ENCODE measurements at places on chromosomes 1 and 21. TPM values are rescaled to one million over a fixed set of nuclear protein-coding genes. Genes with fewer than 3 reads are reported as not detected.

DNA sequence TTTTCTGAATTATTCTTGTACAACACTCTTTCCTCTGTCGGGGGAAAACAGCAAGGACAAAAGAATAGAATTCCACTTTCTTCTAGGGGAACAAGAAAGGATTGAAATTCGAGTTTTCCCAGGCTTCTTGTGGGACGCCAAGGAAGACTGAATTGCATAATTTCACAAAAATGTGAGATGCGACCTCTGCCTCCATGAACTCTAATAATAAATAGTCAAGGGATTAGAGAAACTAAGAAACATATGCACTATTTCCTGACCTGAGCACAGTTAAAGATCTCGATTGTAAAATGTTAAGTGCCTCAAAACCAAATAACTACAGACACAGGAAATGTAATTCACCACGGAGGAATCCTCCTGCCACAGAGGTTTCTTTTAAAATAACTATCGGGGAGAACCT lies 117.3 kb upstream of the MARK1 start:
- DNase-seq, result no peak
- H3K36me3 ChIP-seq, result no peaks in the 10 kb centered on the region
- H3K27me3 ChIP-seq, result no peaks in the 10 kb centered on the region

GRCh38 chr1:200260597-200261335 lies 149.1 kb downstream of the ZNF281 start:
- no peaks in the 10 kb centered on the region for H3K36me3 ChIP-seq
- no peak for DNase-seq
- no peak overlapping the region for H3K4me3 ChIP-seq
- peaks cover 7% of the 10 kb centered on the region for H3K4me1 ChIP-seq
- no peaks in the 10 kb centered on the region for H3K27me3 ChIP-seq

DNA sequence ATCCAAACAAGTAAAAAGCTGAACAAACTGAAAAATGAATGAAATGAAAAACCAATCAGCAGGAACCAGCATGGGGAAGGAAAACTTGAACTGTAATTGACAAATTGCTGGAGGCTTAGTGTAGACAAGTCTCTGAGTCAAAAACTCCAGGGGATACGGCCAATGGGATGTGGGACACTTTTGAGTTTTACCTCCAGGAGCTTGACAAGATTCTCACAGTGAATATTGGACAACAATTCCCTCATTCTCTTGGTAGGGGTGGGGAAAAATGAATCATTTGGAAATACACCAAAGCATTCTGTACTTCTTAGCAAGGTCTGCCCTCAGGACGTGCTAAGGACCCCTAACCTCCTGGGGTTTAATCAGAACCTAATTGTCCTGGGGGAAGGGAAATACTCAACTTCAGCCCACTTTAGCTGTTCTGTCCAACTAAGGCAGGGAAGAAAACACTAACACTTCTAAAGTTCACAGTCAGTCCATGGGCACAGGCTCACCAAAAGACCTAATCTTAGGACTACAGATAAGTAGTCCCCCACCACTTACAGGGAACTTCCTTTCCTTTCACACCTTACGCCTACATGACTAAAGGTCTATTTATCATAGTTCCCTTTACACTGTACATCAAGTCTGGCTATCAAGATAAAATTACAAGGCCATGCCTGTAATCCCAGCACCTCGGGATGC lies 60.7 kb upstream of the CDC42BPA start:
- H3K27ac ChIP-seq, result no peak overlapping the region
- H3K36me3 ChIP-seq, result no peaks in the 10 kb centered on the region
- no peak for DNase-seq

- H3K4me1 ChIP-seq, result peaks cover 24% of the 10 kb centered on the region
- H3K4me3 ChIP-seq, result no peak overlapping the region
- no peaks in the 10 kb centered on the region for H3K36me3 ChIP-seq
- no peak overlapping the region for H3K27ac ChIP-seq
These were observed 57.4 kb downstream of the DNTTIP2 start for GRCh38 chr1:93821423-93822144.

Gene ADAMTS4
- total RNA-seq, result 13.6 TPM

GRCh38 chr21:29465546-29465945 lies 166.8 kb downstream of the BACH1 start:
- no peak for DNase-seq
- H3K27me3 ChIP-seq, result no peaks in the 10 kb centered on the region
- H3K4me1 ChIP-seq, result no peaks in the 10 kb centered on the region
- no peaks in the 10 kb centered on the region for H3K36me3 ChIP-seq
- H3K4me3 ChIP-seq, result no peak overlapping the region
- H3K27ac ChIP-seq, result no peak overlapping the region

Gene F13B
- total RNA-seq, result not detected

DNA sequence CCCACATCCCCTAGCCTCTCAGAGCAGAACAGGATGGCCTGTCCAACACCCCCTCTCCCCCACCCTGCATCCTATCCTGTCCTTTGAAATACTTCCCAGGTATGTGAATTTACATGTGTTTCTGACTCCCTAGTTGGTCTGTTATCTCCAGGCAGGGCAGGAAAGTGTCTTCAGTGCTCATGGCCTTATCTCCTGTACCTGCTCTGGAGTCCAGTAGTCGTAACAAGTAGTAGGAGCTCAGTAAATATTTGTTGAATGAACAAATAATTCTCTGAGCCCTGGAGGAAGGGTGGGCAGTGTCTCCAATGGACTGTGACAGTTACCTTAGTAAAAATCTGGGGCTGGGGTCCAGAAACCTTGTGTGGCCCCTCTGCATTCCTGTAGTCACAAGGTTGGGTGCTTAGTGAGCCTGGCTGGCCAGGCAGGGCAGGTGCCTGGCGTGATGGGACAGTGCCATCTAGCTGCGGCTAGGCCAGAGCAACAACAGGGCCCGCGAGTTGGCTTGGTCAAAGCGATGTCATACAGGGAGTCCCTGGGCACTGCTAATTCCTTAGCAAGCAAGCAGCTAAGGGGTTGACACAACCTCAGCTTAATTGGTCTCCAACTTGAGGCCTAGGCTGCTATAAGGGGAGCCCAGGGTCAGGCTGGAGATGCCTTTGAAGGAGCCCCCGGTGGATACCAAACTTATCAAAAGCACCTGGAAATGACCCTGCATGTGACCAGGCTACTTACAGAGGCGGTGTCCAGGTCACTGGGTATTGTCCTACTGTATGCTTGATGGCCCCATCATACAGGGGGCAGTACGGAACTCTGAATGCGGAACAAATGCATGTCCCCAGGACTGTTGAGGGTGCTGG lies 89.0 kb upstream of the PPM1J start:
- no peaks in the 10 kb centered on the region for H3K27me3 ChIP-seq
- H3K4me3 ChIP-seq, result no peak overlapping the region
- peak; percentile 69 for DNase-seq
- H3K36me3 ChIP-seq, result no peaks in the 10 kb centered on the region

Gene PALMD
- 140 TPM for total RNA-seq

DNA sequence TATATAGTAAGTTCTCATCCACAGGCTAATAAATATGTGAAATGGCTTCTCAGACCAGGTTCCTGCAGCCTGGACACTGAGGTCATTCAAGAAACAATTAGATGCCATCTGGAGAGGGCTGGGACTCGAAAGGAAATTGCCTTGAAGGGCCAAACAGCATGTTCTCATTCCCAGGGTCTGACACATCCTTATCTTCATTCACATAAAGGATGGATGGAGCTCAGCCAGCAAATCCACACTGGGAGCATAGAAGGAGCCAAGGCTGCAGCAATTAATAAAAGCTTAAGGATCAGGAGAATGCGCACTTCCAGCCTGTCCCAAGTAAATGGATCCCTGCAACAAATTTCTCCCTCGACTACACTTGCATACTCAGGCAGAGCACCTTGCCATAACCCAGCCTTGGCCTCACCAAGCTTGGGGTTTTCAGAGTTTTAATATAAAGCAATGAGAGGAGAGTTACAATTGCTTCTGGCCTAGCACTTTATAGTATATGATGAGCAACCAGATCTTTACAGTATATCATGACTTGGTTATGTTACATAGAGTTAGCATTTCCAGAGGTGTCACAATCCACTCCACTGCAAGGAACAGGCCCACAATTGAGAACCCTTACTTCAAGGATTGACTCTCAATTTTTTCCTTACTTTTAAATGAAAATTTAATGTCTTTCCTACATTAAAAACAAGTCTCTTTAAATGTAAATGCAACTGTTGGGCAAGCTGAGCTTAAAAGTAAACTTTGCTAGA lies 55.9 kb downstream of the BCAR3 start:
- peak; percentile 99 for DNase-seq
- peaks cover 71% of the 10 kb centered on the region for H3K4me1 ChIP-seq
- no peaks in the 10 kb centered on the region for H3K27me3 ChIP-seq

DNA sequence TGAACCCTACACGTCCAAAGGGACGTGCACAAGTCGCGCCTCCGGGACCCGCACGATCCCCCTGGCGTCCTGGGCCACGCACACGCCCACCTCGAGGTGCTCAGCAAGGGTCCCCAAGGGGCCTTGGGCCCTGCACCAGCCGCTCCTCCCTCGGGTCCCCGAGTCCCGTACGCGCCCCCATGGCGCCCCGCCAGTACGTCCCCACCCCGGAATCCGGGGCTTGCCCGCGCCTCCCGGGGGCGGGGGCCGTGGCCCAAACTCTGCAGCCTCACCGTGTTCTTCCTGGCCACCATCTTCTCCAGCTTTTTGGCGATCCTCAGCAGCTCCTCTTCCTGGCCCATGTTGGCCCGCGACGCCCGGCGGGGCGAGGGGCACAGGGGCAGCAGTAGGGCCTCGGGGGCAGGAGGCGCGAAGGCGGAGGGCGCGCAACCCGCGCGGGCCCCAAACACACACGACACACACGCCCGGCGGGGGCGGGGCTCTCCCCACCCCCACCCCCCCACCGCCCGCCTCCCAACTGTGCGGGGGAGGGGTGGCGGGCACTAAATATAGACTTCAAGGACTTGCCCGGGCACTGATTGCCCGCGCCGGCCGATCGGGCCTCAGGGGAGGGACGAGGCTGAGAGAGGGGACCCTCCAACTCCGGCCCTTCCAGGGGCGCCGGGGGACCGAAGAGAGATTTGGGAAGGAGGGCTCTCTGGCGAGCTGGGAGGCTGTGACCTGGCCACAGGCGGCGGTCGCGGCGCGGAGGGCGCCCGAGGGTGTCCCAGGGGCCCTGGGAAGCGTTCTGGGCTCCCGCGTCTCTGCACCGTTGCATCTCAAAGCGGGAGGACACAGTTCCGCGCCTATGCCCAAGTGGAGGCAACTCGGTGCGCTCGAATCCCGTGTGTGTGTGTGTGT lies at the start of gene TCEA3:
Gene TCEA3, minus strand, starts transcription at position 456 of the 900 bp plus-strand sequence. Its CDS starts 115 bp downstream, at position 341.
- H3K36me3 ChIP-seq, result no peaks in the 10 kb centered on the region
- H3K27ac ChIP-seq, result no peak within 1 kb of the TSS
- peaks cover 12% of the 10 kb centered on the region for H3K4me1 ChIP-seq
- no peak for DNase-seq

Gene FMO1
- not detected for total RNA-seq

Gene PEA15
- 270 TPM for total RNA-seq

- H3K27ac ChIP-seq, result no peak overlapping the region
- H3K27me3 ChIP-seq, result no peaks in the 10 kb centered on the region
- DNase-seq, result no peak
These were observed 25.3 kb upstream of the ATP1A1 start for GRCh38 chr1:116347696-116348095.

GRCh38 chr1:232894436-232894835 lies 56.0 kb upstream of the NTPCR start:
- H3K27me3 ChIP-seq, result no peaks in the 10 kb centered on the region
- H3K36me3 ChIP-seq, result no peaks in the 10 kb centered on the region
- H3K27ac ChIP-seq, result no peak overlapping the region
- no peak for DNase-seq
- H3K4me3 ChIP-seq, result no peak overlapping the region
- no peaks in the 10 kb centered on the region for H3K4me1 ChIP-seq

DNA sequence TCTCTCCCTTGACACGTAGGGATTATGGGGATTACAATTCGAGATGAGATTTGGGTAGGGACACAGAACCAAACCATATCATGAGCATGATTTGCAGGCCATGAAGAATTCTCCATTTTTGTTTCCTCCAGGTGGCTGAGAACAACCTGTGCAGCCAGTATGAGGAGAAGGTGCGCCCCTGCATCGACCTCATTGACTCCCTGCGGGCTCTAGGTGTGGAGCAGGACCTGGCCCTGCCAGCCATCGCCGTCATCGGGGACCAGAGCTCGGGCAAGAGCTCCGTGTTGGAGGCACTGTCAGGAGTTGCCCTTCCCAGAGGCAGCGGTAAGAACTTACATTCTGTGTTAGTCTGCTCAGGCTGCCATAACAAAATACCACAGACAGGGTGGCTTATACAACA lies 9.7 kb downstream of the MX1 start:
- no peak overlapping the region for H3K4me3 ChIP-seq
- DNase-seq, result no peak
- H3K36me3 ChIP-seq, result no peaks in the 10 kb centered on the region

Gene CYP4A11
- total RNA-seq, result not detected

- H3K4me3 ChIP-seq, result no peak overlapping the region
- no peak for DNase-seq
- no peaks in the 10 kb centered on the region for H3K36me3 ChIP-seq
- no peaks in the 10 kb centered on the region for H3K4me1 ChIP-seq
- no peak overlapping the region for H3K27ac ChIP-seq
- no peaks in the 10 kb centered on the region for H3K27me3 ChIP-seq
These were observed 11.1 kb downstream of the CHAF1B start for GRCh38 chr21:36396325-36396724.

GRCh38 chr1:43982808-43983207 lies 3.8 kb downstream of the B4GALT2 start:
- H3K27ac ChIP-seq, result no peak overlapping the region
- H3K4me1 ChIP-seq, result peaks cover 17% of the 10 kb centered on the region
- no peaks in the 10 kb centered on the region for H3K27me3 ChIP-seq

Gene SPRR4
- not detected for total RNA-seq

Gene DPT
- not detected for total RNA-seq

- no peak overlapping the region for H3K4me3 ChIP-seq
- no peaks in the 10 kb centered on the region for H3K4me1 ChIP-seq
- peaks cover under 1% of the 10 kb centered on the region for H3K27me3 ChIP-seq
- H3K27ac ChIP-seq, result no peak overlapping the region
- H3K36me3 ChIP-seq, result no peaks in the 10 kb centered on the region
These were observed 45.4 kb upstream of the FOXO6 start for GRCh38 chr1:41315871-41316270.

GRCh38 chr1:209710093-209710492 lies 5.4 kb downstream of the HSD11B1 start:
- H3K36me3 ChIP-seq, result no peaks in the 10 kb centered on the region
- no peak for DNase-seq
- peaks cover 5% of the 10 kb centered on the region for H3K4me1 ChIP-seq
- no peaks in the 10 kb centered on the region for H3K27me3 ChIP-seq

GRCh38 chr1:33615546-33615945 lies 143.1 kb downstream of the ZSCAN20 start:
- H3K27me3 ChIP-seq, result no peaks in the 10 kb centered on the region
- no peaks in the 10 kb centered on the region for H3K36me3 ChIP-seq
- no peak for DNase-seq
- no peaks in the 10 kb centered on the region for H3K4me1 ChIP-seq
- H3K4me3 ChIP-seq, result no peak overlapping the region

Gene RPRD2
- 23.9 TPM for total RNA-seq
